ENCODE measurements at places on chromosomes 2 and 18. TPM values are rescaled to one million over a fixed set of nuclear protein-coding genes. Genes with fewer than 3 reads are reported as not detected.

- H3K4me3 ChIP-seq = peak overlapping the region; percentile 58
- no peaks in the 10 kb centered on the region for H3K36me3 ChIP-seq
- H3K27ac ChIP-seq = no peak overlapping the region
These were observed 816 bp downstream of the CDH2 start for GRCh38 chr18:28175930-28176697.

TMEM198 gene
- total RNA-seq = 1.9 TPM

- H3K27ac ChIP-seq = no peak overlapping the region
- peaks cover 12% of the 10 kb centered on the region for H3K27me3 ChIP-seq
- no peaks in the 10 kb centered on the region for H3K36me3 ChIP-seq
- DNase-seq = no peak
- no peak overlapping the region for H3K4me3 ChIP-seq
- peaks cover 11% of the 10 kb centered on the region for H3K4me1 ChIP-seq
These were observed 8.4 kb upstream of the ALLC start for GRCh38 chr2:3649581-3649980.

- H3K27me3 ChIP-seq = no peaks in the 10 kb centered on the region
- no peaks in the 10 kb centered on the region for H3K36me3 ChIP-seq
- no peak overlapping the region for H3K4me3 ChIP-seq
- H3K27ac ChIP-seq = no peak overlapping the region
- H3K4me1 ChIP-seq = no peaks in the 10 kb centered on the region
These were observed 183.7 kb downstream of the INO80D start for GRCh38 chr2:205902041-205902899.

DNA sequence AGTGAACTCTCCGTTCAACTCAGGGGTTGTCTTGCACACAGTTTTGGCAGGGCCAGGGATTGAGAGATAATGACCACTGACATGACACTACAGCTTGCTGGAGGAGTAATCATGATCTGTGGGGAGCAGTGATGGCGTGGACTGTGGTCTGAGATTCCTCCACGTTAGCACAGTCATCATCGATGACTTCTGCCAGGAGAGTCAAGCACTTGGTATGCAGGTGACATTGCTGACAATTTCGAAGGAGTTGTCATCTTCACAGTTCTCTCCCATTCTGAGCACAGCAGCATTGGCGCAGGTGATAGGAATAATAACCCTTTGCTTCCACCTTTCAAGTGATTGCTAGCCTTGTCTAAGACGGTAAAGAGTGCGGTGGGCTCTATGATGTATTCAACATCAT lies 79.8 kb downstream of the SGPP2 start:
- H3K4me1 ChIP-seq = peaks cover under 1% of the 10 kb centered on the region
- H3K27ac ChIP-seq = no peak overlapping the region
- no peaks in the 10 kb centered on the region for H3K27me3 ChIP-seq
- DNase-seq = no peak
- no peak overlapping the region for H3K4me3 ChIP-seq
